NB4 (cell line): ENCODE measurements at places on chromosomes 6 and 20.

GRCh38 chr20:33013701-33014326, 6.3 kb downstream of the BPIFB2 start:
- no peak for DNase-seq

GRCh38 chr6:21201187-21201586, 392.4 kb upstream of the SOX4 start:
- DNase-seq, result no peak

DNA sequence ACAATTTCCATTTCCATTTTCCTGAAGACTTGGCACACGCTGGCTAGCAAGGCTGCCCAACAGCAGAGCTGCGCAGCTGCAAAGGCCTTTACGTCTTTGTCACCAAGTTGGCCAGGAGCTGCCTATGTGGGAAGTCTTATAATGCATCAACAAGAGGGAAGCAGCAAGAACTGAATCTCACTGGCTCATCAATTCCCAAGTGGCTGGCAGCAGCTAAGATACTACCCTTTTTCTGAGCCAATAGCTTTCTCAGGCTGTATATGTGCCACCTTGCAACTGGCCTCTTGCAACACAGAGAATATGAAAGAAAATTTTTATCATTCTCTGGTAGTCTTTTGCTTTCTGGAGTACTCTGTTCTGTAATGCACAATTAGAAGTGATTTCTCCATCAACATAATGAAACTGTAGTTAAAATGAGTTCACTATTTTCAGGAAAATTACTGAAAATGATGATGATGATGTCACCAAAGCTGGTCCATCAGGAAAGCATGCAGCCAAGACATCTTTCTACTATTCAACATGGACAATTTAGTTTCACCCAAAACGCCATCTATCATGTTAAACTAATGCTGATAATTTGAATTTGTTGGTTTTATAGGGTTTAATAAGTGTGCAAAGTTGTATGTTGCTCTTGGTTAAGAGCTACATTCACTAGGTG, 97.3 kb upstream of the FOXA2 start:
- peak; percentile 69 for DNase-seq

GRCh38 chr6:40928307-40928706, 110.7 kb downstream of the UNC5CL start:
- no peak for DNase-seq

GRCh38 chr6:52418606-52419005, 1.5 kb upstream of the EFHC1 start:
- no peak for DNase-seq

DNA sequence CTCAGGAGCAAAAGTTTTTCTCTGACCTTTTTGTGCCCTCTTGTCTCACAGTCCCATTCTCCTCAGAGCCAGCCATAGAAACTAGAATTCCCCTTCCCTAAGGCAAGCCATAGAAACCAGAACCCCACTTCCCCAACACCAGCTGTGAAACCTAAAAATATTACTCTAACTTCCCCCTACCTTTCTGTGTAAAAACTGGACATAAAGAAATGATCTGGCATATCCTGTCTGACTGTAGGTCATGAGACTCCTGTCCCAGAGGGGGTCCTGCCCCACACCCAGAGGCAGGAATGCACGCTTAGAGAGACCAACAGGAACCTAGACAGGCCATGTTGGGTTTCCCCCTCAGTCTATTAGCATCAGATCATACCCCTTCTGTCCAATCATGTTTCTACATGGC, 140.6 kb upstream of the SLC22A16 start:
- DNase-seq, result no peak

GRCh38 chr6:148440877-148441453, 98.3 kb downstream of the SASH1 start:
- no peak for DNase-seq

DNA sequence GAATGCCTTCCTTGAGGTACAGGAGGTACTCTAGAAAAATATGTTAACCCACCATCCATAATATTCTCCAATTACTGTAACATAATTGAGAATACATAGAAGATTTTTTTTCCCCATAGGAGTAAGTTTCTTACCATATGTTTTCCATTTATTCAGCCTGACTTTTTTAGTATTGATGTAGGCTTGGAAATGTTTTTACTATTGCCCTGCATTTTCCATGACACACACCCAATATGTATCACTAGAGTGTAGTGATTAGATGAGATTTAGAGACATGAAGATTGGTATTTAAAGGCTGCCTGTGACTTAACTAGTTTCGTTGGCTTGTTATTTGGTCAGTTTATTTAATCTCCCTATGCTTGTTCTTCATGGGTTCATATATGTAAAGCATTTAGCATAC, 39.5 kb downstream of the KCNQ5 start:
- no peak for DNase-seq

DNA sequence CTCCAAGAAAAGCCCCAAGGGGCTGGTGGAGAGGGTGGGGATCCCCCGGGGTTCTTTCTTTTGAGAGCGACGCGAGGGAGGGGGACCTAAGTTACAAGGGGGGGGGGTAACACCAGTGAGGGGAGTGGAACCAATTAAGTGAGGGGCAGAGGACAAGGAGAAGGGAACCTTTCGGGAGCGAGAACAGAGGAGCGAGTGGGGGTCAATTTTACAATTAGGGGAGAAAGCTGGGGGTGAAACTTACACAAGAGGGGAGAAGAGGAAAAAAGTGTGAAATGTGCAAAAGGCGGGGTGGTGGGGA, 548 bp downstream of the SALL4 start:
- DNase-seq, result no peak

DNA sequence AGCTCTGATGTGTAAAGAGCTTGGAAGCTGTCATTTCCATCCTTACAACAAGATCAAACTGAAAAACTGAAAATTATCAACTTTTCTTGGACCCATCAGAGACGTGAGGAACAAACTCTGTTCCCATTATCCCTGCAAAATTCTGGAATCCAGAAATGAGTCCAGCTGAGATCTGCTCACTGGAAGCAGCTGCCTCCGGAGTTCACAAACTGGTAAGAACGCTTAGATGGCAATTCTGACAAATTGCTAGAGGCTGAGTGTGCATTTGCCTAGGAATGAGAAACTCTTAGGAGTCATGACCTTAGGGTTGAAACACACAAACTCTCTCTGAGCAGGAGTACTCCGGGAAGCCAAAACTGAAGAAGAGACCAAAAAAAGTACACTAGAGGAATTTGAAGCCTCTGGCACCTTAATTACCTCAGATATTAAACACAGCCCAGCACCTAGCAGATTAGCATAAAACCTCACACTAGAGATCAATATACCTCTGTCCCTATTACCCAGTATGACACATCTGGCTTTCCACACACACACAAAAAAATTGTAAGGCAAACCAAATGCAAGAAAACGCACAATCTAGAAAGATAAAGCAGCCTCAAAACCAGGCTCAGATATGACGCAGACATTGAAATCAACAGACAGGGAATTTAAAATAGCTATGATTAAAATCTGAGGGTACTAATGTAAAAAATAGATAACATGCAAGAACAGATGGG, 233.5 kb upstream of the SGK1 start:
- DNase-seq, result no peak

GRCh38 chr6:39188571-39188970, 40.7 kb downstream of the KCNK5 start:
- DNase-seq, result peak; percentile 25

DNA sequence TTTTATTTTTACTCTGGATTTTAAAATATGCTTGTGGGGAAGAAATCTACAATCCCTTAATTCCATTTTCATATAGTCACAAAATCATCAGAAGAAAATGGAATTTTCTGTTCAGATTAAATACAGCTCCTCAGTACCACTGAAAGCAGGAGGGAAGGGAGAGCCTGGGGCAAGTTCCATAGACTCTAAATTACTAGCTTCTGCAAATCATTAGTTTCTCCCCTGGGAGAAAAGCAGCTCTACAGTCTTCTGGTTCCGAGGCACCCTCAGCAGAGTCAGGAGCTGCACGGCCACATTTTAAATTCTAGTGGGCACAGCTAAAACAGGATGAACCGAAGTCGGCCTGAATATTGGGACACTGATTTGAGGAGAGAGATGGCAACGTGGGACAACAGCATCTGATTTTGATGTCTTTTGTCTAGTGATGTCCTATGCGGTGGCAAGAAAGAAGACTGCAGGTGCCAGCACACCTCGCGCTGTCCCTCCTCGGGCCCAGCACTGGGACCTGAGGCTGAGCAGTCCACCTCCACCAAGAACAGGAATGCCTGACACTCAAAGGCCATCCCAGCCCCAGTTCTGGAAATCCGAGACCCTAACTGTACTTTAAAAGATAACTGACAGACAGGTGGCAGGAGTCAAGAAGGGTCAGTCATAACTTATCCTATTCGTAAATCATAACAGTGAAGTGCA, 90.7 kb downstream of the FOXC1 start:
- DNase-seq, result no peak

- no peak for DNase-seq
Measured at GRCh38 chr6:16736856-16737775, 24.1 kb downstream of the ATXN1 start.

DNA sequence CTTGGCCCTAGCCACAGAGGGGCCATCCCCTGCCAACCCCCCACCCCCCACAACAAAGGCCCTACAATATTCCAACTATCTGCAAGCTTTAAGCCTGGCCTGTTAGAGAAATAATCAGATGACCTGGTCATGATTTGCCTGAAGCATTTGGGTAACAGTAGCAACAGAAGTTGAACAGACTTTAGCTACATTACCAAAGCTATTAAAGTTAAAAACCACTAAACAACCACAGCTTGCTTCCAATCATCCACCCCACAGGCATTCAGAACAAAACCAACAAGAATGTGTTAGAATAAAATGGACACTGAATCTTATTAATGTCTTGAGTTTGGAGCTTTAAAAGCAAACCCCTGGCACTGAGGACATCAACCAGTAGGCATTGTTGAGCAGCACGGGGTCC, 250.9 kb downstream of the LRFN2 start:
- no peak for DNase-seq

- DNase-seq, result no peak
Measured at GRCh38 chr6:132715881-132716637, 2.2 kb upstream of the VNN1 start.

DNA sequence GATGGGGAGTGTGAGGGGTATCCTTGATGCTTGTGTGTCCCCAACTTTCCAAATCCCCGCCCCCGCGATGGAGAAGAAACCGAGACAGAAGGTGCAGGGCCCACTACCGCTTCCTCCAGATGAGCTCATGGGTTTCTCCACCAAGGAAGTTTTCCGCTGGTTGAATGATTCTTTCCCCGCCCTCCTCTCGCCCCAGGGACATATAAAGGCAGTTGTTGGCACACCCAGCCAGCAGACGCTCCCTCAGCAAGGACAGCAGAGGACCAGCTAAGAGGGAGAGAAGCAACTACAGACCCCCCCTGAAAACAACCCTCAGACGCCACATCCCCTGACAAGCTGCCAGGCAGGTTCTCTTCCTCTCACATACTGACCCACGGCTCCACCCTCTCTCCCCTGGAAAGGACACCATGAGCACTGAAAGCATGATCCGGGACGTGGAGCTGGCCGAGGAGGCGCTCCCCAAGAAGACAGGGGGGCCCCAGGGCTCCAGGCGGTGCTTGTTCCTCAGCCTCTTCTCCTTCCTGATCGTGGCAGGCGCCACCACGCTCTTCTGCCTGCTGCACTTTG, at the start of gene TNF:
TNF (plus strand) TSS at position 231 of the 567 bp plus-strand sequence; CDS start at position 408, 177 bp downstream.
- peak; percentile 96 for DNase-seq

GRCh38 chr6:24855395-24856245, 56.9 kb upstream of the ARMH2 start:
- peak; percentile 83 for DNase-seq

DNA sequence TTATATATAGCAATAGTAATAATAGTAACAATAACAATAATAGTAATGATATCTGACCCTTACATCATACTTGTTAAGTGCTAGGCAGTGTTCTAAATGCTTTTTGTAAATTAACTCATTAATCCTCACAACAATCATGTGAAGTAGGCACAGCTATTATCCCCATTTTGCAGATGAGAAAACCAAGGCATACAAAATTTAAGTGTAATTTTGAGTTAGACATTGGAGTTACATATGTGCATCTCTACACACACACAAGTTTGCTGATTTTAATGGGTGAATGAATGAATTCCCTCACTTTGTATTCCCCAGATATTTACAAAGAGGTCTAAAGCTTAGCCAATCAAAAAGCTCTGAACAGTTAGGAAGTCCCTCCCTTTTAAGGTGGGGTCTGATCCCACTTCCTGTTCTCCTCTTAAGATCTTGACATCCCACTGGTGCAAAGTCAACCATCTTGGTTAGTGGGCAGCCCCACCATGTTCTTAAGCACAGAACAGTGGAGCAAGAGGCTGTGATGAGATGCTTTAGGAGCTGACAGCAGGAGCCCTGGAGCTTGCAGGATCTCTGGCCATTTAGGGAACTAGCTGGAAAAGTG, 85.3 kb upstream of the FOXP4 start:
- peak; percentile 47 for DNase-seq

DNA sequence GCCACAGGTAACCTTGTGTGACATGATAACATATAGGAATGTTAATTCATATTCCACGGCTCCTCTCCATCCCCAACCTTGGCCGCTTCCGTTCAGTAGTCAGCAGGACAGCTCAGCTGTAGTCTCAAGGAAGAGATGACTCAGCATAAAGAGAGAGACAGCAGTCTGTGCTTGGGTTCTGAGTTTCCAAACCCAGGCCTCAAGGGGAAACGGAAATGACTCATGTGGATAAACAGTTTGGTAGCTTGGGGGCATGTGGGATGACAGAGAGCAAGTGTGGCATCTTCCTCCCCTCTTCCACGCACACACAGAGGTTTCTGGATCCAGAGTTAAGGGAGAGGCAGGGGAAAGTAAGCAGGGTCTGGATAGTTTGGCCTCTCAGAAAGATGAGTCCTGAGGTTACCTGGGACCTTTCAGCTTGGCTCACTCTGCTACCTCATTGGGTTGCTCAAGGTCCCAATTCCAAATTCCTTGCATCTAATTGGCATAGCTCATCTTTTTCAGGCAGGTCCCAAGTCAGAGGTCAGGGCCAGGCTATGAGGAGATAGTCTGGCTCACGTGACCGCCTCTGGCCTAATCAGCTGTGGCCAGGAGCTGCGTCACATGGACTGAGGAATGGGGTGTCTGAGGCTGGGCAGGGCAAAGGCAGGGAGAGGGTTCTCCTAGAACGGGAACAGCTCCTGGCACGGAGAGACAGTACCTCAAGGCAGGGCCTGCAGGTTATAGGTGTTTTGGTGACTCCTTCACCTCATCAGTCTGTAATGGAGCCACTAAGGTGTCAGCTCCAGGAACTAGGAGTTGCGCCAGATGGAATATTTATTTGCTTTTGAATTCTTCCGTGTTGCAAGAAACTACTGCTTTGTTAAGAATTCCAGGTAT, 36.5 kb upstream of the MLN start:
- DNase-seq, result peak; percentile 97

DNA sequence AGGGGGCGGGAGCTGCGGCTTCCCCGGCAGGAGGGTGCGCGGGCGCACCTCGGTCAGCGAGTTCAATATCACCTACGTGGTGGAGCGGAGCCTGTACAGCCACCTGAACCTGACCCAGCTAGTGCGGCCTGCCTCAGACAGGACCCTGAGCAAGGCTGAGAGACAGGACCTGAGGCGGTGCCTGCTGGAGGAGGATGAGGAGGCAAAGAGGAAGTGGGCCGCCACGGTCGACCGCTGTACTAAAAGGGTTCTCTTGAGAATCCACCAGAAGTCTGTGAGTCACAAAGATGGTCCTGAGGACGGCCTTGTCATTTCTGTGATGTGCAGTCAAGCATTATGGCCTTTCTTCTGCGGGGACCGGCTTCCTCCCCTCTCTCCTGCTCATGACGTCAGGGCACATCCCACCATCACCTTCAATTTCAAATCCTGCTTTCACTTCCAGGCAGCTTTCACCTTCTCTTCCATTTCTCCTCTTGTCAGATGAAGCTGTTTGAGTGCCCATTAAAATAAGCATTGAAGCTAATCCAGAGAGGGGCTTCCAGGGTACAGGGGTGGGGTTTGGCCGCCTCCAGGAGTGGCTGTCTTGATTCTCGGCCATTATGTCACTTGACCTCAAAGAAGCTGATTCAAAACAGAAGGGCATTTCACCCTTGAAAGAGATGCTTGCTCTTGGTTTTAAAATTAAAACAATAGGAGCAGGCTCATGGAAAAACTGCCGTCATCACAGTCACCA, 177.6 kb downstream of the SASH1 start:
- DNase-seq, result peak; percentile 71
